ENCODE measurements at places on chromosomes 6 and 20.

GRCh38 chr20:40868551-40869217 lies 159.9 kb upstream of the TOP1 start:
- DNase-seq, result peak; percentile 13

GRCh38 chr6:1481286-1481685 lies 91.9 kb downstream of the FOXF2 start:
- DNase-seq, result peak; percentile 26

DNA sequence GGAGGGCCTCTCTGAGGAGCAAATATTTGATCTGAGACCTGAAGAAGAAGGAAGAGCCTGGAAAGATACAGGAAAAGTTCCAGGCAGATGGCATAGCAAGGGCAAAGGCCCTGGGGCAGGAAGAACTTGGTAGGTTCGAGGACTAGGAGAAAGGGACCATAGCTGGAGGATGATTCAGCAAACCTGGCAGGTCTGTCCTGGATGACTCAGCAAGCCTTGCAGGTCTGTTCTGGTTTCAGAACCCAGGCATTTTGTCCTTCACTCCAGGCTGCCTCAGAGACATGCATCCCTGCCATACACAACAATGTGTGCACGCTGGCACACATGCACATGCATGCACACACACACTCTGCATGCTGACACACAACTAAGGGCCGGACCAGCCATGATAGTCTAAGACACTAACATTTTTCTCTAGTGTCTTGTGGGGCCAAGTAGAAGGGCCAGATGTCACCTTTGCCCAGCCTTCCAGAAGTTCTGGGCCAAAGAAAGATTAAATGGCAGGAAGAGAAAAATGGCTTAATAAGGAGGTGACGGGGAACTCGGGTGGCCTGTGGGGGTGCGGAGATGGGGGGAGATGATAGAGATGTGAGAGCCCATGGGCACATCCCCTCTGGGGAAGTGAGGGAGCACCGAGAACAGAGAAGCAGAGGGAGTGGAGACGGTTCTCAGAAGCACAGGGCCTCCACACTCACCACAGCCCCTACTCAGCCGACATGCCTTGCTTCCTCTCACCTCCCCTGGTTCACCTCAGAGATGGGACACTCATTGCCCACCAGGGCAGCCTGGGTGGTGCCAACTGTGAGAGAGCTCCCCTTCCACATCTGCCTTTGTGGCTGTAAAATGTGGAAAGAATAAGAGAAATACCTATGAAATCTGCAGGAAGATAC lies 15.4 kb upstream of the TRIB3 start:
- DNase-seq, result no peak

- no peak for DNase-seq
Observed at GRCh38 chr6:111850295-111850937, 22.8 kb downstream of the FYN start.

DNA sequence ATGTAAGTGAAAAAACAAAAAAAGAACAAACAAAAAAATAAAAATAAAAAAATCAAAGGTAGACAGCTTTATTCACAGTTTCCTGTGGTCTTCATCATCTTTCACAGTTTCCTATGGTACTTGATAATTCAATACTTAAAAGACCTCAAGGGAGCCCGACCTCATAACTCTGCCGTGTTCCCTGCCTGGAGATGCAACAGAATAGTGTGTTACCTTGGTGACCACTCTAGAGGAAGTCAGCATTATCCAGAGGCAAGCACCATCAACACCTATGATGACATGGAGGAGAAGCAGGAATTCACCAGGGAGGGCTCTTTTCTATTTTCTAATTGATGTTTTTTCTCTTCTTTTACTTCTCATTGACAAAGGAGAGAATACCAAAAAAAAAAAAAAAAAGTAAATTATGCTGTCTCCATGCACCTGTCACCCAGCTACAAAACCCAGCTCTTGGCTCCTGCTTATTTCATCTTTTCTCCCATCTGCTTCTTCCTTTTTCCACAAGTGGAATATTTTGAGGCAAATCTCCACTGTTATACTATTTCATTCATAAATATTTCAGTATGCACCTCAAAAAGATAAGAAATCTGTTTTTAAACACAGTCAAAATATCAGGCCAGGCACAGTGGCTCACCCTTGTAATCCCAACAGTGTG lies 95.8 kb upstream of the STXBP5 start:
- DNase-seq, result no peak

GRCh38 chr6:75091467-75092190 lies 114.2 kb downstream of the COL12A1 start:
- DNase-seq, result no peak

GRCh38 chr6:148999501-148999900 lies 252.7 kb downstream of the UST start:
- no peak for DNase-seq

DNA sequence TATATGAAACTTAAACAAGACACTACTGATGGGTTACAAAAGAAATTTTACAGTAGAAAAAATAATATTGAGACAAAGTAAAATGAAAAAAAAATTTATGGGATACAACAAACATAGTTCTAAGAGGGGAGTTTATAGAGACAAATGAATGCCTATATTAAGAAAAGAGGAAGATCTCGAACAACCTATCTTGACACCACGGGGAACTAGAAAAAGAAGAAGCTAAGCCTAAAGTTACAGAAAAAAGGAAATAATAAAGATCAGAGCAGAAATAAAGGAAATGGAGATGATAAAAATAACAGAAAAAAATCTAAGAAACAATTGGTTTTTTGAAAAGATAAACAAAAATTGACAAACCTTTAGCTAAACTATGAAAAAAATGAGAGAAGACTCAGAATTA lies 9.1 kb upstream of the ECHDC1 start:
- no peak for DNase-seq

DNA sequence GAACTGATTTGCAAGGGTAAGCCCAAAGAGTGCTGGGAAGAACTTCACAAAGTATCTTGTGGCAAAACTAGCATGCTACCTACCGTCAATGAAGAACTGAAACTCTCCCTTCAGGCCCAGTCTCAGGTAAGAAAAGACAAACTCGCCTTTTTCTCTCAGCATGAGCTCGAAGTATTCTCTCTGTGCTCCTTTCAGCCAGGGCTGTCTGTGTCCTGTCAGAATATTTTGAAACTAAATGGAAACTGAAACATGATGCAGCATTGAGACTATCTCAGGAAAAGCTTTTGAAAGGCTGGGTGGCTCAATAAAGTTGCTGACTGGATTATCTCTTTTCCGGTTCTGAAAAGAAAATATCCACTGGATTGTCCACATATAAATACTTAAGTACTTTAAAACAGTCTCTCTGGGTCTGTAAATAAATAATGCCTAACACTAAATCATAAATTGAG lies 696 bp downstream of the CALHM5 start:
- no peak for DNase-seq

GRCh38 chr6:133954657-133955576 lies 1.9 kb downstream of the TBPL1 start:
- no peak for DNase-seq

DNA sequence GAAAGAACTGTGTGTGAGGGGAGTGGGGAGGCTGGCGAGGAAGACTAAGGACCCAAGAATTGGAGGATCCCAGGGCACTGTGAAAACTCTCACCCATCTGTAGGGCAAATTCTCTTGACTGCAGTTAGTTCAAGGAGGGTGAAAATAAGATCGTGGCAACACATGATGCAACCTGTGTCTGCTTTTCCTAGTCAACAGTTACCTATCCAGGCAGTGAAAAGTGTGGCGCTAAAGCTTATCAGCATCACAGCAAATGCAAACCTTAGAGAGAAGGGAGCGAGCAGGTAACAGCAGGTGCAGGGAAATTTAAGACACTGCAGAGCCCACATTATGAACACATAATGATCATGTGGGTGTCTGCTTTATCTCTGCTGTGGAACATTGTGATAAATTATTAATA lies 97.7 kb upstream of the SGK1 start:
- DNase-seq, result no peak

DNA sequence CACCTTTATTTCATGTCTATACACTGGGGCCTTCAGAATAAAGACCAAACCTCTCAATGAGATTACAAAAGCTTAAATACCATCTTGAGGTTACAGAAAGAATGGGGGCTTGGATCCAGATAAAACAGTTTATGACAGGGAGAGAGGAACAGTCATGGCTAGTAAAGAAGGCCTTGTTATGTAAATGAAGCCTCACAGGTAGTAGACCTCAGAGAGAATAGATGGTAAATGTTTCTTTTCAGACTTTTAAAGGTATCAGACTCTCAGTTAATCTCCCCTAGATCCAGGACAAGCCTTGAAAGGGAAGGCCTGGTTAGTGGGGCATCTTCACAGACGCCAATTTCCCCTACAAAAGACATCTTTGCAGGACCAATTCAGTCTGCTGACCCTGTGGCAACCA lies 1325.6 kb downstream of the HACE1 start:
- no peak for DNase-seq

- DNase-seq, result peak; percentile 70
Observed at GRCh38 chr6:121879149-121879548, 443.7 kb downstream of the GJA1 start.

DNA sequence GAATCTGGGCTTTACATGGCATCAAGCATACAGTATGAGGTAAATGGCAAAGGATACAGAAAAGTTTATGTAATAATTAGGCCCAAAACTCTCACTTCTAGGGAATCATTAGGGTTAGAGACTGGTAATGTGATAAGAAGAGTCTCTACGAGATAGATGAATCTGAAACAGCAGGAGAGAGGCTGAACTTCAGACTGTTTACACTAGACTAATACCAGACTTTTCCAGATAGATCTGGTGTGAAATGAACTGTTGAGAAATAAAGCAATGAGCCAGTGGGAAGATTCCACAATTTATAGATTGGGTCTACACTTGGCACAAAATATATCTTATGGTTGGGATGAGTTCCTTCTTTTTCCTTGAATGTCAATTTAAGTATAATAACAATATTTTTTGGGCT lies 134.3 kb downstream of the MAN1A1 start:
- no peak for DNase-seq

DNA sequence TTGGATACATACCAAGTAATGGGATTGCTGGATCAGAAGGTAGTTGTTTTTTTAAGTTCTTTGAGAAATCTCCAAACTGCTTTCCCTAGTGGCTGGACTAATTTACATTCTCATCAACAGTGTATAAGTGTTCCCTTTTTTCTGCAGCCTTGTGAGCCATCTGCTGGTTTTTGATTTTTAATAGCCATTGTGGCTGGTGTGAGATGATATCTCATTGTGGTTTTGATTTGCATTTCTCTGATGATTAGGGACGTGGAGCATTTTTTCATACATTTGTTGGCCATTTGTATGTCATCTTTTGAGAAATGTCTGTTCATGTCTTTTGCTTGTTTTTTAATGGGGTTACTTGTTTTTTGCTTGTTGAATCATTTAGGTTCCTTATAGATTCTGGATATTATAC lies 34.8 kb downstream of the TOP1 start:
- DNase-seq, result no peak
